Fibroblast of villous mesenchyme (primary cell): ENCODE measurements at places on chromosomes 5 and 9. TPM values are rescaled to one million over a fixed set of nuclear protein-coding genes. Genes with fewer than 3 reads are reported as not detected.

Gene HRH2
- not detected in 2 replicates for total RNA-seq

Gene CKMT2
- total RNA-seq = 0.43 and 0.97 TPM in 2 replicates

Gene CFAP157
- under 0.01 TPM in 2 replicates for total RNA-seq

Gene CD74
- 0.32 and 3.0 TPM in 2 replicates for total RNA-seq

Gene IFNK
- not detected in 2 replicates for total RNA-seq
